ENCODE measurements at places on chromosomes 11 and 22.

DNA sequence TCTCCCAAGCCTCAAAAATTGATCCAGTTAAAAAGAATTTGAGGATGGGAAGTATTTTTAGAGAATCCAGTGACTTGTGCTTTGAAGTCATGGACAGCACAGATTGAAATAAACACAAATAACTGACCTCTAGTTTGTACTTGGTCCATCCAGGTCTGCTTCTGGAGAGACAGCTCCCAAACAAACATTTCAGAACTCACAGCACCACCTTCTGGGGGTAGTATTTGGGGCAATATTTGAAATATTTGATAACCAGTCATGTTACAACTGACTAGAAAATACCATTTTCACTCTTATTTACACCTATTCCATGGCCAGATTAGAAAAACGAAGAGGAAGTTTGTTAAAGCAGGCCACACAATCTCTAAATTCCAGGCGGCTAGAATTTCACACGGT, 56.2 kb downstream of the CTSC start:
- H3K27me3 ChIP-seq = no peaks in the 10 kb centered on the region
- H3K27ac ChIP-seq = no peak overlapping the region
- H3K36me3 ChIP-seq = no peaks in the 10 kb centered on the region

DNA sequence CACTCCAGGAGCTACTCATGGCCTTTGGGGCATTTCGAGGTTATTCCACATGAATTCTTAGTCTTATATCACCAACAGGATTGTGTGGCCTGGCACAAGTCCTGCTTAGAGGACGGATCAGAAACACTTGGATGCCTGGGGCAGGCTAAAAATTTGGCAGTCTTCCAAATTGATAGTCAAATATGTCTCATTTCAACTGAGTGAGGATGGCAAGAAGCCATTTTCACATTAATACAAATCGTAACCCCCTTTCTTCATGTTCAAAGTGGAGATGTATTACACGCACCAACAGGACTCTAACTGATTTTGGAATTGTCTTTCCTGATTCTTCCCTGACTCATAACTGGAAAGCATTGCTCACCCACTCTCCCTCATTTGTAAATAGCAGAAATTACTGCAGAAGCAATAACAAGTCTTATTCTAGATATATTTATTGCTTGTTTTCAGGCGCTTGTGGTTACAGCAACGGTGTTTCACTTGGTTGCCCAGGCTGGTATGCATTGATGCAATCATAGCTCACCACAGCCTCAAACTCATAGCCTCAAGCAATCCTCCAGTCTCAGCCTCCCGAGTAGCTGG, 10.3 kb upstream of the CCDC86 start:
- no peaks in the 10 kb centered on the region for H3K27me3 ChIP-seq
- peaks cover 4% of the 10 kb centered on the region for H3K4me1 ChIP-seq
- H3K27ac ChIP-seq = no peak overlapping the region
- no peaks in the 10 kb centered on the region for H3K36me3 ChIP-seq
- H3K4me3 ChIP-seq = no peak overlapping the region
- no peak for DNase-seq

- DNase-seq = no peak
- H3K4me1 ChIP-seq = no peaks in the 10 kb centered on the region
- H3K36me3 ChIP-seq = peaks cover 82% of the 10 kb centered on the region
Measured at GRCh38 chr11:112033902-112034301, 8.7 kb downstream of the DLAT start.

DNA sequence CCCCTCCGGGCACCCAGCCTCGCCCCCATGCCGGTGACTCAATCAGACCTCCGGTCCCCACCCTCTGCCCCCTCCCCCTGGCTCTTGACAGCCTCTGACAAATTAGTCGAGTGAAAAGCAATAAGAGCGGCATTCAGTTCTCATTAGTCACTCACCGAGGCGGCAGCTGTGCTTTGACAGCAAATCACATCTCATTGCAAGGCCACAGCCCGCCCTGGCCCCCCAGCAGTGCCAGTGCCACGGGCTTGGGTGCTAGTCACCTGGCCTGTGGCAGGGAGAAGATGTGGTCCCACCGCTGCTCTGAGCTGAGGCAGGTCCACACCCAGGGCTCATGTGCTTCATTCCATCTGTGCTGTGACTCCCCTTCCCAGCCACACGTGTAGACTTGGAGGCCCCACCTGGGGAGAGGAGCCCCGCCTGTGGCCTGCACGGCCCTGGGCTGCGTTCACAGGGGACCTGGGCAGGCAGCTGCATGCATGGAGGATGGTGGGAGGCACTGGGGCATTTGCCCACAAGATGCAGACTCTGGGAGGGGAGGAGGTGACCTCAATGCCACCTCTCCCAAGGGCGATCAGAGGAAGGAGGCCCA, 7.4 kb upstream of the TH start:
- no peaks in the 10 kb centered on the region for H3K27me3 ChIP-seq
- peak overlapping the region; percentile 98 for H3K27ac ChIP-seq
- no peaks in the 10 kb centered on the region for H3K36me3 ChIP-seq
- H3K4me1 ChIP-seq = peaks cover 44% of the 10 kb centered on the region
- H3K4me3 ChIP-seq = no peak overlapping the region

DNA sequence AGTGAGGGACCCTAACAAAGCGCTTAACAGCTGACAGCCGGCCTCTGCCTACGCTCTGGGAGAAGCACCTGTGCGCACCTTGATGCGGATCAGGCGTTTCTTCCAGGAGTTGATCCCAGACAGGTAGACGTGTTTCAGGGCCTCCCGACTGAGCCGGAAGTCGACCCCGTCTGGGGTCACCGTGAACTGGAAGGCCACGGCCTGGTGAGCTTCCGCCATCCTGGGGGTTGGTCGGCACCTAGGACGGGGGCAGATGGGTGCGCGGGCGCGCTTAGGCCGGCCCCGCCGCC, 585 bp downstream of the CPT1B start:
- peaks cover 27% of the 10 kb centered on the region for H3K36me3 ChIP-seq
- H3K27me3 ChIP-seq = no peaks in the 10 kb centered on the region
- no peaks in the 10 kb centered on the region for H3K4me1 ChIP-seq
- H3K27ac ChIP-seq = no peak overlapping the region
- no peak overlapping the region for H3K4me3 ChIP-seq

DNA sequence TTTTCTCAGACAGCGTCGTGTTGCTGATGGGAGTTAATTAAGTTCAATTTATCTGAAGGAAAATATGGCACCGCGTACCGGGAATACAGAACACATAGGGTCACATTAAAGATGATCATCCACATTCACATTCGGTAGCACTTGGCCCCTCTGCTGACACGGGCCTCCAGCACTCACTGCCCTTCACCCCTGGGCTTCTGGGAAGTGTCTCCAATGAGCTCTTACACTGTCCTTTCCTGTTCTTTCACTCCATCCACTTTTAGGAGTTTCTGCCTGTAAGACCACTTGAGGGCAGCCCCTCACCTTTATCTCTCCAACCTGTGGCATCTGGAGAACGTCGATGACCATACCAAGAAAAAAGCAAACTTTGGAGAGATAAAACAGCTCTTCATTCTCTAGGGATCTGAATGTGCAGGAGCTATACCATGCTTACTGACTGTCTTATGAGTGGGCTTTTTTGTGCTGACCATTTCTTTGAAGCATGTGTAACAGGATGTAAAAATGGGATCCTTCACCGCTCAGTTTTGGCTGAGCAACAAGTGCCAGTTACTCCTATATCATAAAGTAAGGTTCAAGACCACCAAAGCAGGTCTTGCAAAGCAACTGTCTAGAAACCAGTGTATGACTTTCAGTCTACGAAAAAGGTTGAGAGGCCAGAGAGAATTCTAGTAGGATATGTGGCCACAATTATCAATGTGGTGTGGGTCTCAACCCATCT, 1.1 kb upstream of the SERGEF start:
- H3K27me3 ChIP-seq = no peaks in the 10 kb centered on the region
- H3K4me3 ChIP-seq = peak overlapping the region; percentile 52
- no peaks in the 10 kb centered on the region for H3K36me3 ChIP-seq
- DNase-seq = no peak
- H3K4me1 ChIP-seq = no peaks in the 10 kb centered on the region

- H3K27ac ChIP-seq = peak overlapping the region; percentile 87
- H3K36me3 ChIP-seq = peaks cover 71% of the 10 kb centered on the region
- no peak for DNase-seq
- H3K27me3 ChIP-seq = no peaks in the 10 kb centered on the region
- no peak overlapping the region for H3K4me3 ChIP-seq
Measured at GRCh38 chr11:57307666-57308270, 17.0 kb downstream of the TNKS1BP1 start.

GRCh38 chr11:9758637-9759518, 95.0 kb downstream of the SWAP70 start:
- peak overlapping the region; percentile 55 for H3K4me3 ChIP-seq
- no peaks in the 10 kb centered on the region for H3K36me3 ChIP-seq
- peaks cover 32% of the 10 kb centered on the region for H3K4me1 ChIP-seq
- H3K27ac ChIP-seq = peak overlapping the region; percentile 78
- DNase-seq = no peak

- H3K36me3 ChIP-seq = no peaks in the 10 kb centered on the region
- DNase-seq = no peak
- no peak overlapping the region for H3K4me3 ChIP-seq
- no peak overlapping the region for H3K27ac ChIP-seq
- peaks cover 18% of the 10 kb centered on the region for H3K4me1 ChIP-seq
Measured at GRCh38 chr11:13101644-13102512, 92.8 kb downstream of the RASSF10 start.

DNA sequence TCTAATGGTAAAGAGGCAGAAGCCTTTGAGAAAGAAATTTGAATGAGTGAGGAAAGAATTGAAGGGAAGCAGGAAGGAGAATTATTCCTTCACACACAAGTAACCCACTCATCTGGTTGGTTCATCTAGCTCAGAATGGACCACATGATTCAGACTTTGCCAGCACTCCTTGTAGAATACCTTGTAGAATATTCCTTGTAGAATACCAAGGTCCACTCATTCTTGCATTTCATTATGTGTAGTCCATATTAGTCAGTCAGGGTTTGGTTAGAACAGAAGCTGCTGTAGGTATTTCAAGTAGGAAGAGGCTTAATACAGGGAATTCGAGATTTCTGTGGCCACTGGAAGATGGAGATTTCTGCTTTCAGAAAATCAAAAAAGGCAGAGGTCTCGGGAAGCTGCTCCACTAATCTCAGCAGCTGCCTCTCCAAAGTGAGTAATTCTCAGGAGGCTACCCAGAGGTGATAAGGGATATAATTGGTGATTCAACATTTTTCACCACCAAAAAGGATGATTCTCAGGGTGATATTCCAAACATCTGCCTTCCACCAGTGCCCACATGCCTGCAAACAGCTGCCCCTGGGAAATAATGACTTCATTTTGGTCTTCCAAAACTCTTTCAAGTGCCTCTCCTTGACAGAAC, 329.1 kb downstream of the TMEM135 start:
- DNase-seq = no peak
- no peak overlapping the region for H3K4me3 ChIP-seq
- H3K27ac ChIP-seq = no peak overlapping the region
- no peaks in the 10 kb centered on the region for H3K27me3 ChIP-seq
- no peaks in the 10 kb centered on the region for H3K36me3 ChIP-seq

GRCh38 chr11:71240865-71241691, 11.3 kb downstream of the SHANK2 start:
- peak overlapping the region; percentile 71 for H3K27ac ChIP-seq
- peak; percentile 88 for DNase-seq
- no peak overlapping the region for H3K4me3 ChIP-seq
- no peaks in the 10 kb centered on the region for H3K27me3 ChIP-seq
- peaks cover 4% of the 10 kb centered on the region for H3K4me1 ChIP-seq
- H3K36me3 ChIP-seq = no peaks in the 10 kb centered on the region

- H3K4me1 ChIP-seq = peaks cover 15% of the 10 kb centered on the region
- no peaks in the 10 kb centered on the region for H3K36me3 ChIP-seq
- H3K4me3 ChIP-seq = peak overlapping the region; percentile 91
- H3K27ac ChIP-seq = peak overlapping the region; percentile 51
- no peaks in the 10 kb centered on the region for H3K27me3 ChIP-seq
- DNase-seq = no peak
Measured at GRCh38 chr11:1310318-1310687, 871 bp upstream of the TOLLIP start.

- peaks cover 9% of the 10 kb centered on the region for H3K4me1 ChIP-seq
- no peak overlapping the region for H3K4me3 ChIP-seq
- H3K27ac ChIP-seq = no peak overlapping the region
- no peak for DNase-seq
Measured at GRCh38 chr22:36536717-36537116, 7.8 kb upstream of the EIF3D start.

DNA sequence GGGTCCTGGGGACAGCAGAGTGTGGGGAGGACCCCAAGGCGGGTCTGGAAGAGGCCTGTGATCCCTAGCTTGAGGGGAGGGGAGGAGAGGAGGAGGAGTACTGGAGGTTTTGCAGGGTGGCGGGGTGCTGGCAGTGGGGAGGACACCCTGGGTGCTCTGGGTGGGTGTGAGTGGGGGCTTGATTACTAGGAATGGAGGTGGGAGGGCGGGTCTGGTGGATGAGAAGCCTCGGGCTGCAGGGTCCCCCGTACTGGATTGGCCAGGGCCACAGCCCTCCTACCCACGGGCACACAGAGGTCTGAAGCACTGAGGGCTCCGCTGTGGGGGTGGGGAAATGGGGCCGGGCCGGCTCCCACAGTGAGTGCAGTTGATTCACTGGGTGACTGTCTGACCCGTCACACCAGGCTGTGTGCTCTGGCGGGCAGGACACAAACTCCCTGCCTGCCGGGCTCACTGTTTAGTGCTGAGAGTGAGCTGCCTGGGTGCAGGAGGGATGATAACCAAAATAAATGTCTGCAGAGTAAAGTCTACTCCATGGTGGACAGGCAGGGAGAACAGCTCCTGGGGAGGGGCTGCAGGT, 114.2 kb downstream of the CACNA1I start:
- no peak overlapping the region for H3K27ac ChIP-seq
- H3K36me3 ChIP-seq = no peaks in the 10 kb centered on the region
- no peak for DNase-seq
- no peak overlapping the region for H3K4me3 ChIP-seq
- no peaks in the 10 kb centered on the region for H3K4me1 ChIP-seq
- H3K27me3 ChIP-seq = no peaks in the 10 kb centered on the region

DNA sequence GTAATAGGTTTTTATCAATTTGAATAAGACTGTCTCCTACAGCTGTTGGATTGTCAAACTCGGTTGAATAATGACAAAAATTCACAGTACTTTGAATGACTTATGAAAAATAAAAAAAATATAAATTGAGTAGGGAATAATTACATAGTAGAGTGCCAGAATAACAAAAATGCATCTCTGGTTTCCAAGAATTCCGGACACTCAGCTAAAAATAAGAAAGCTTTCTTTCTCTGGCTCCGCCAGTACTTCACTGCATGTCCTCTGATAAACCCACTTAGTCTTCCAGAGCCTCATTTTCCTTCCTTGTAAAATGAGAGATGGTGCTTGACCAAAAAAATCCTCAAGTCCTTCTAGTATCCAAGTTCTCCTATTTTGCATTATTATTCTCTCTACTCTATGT, 374.6 kb upstream of the LUZP2 start:
- H3K36me3 ChIP-seq = no peaks in the 10 kb centered on the region
- H3K27ac ChIP-seq = no peak overlapping the region
- no peaks in the 10 kb centered on the region for H3K27me3 ChIP-seq
- H3K4me3 ChIP-seq = no peak overlapping the region
- H3K4me1 ChIP-seq = no peaks in the 10 kb centered on the region

DNA sequence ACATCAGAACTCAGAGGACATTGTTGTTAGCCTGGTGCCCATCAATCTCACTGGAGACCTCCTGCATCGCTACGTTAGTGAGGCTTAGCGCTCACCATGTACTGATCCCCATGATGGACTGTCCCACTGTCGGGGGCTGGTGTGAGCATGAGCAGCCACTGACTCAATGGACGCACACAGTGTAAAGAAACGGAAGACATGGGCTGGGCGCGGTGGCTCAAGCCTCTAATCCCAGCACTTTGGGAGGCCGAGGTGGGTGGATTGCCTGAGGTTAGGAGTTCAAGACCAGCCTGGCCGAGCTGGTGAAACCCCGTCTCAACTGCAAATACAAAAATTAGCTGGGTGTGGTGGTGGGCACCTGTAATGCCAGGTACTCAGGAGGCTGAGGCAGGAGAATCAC, 112.9 kb downstream of the CRYBB2 start:
- DNase-seq = no peak
- H3K36me3 ChIP-seq = no peaks in the 10 kb centered on the region
- no peaks in the 10 kb centered on the region for H3K27me3 ChIP-seq
- H3K4me3 ChIP-seq = no peak overlapping the region
- no peaks in the 10 kb centered on the region for H3K4me1 ChIP-seq
- no peak overlapping the region for H3K27ac ChIP-seq

All from RWPE2 (cell line).